ENCODE measurements at places on chromosomes 5 and 9. TPM values are rescaled to one million over a fixed set of nuclear protein-coding genes. Genes with fewer than 3 reads are reported as not detected.

PAM gene
- 61.6 TPM for total RNA-seq

SEC61B gene
- 40.4 TPM for total RNA-seq

KCNMB1 gene
- under 0.01 TPM for total RNA-seq

HACD4 gene
- total RNA-seq: 0.41 TPM

SPATA31E1 gene
- total RNA-seq: not detected

LCNL1 gene
- 0.82 TPM for total RNA-seq

TAS2R1 gene
- not detected for total RNA-seq

BARHL1 gene
- total RNA-seq: not detected

EQTN gene
- total RNA-seq: 1.6 TPM

THOC3 gene
- 42.0 TPM for total RNA-seq

GRM6 gene
- total RNA-seq: under 0.01 TPM

SHISAL2B gene
- total RNA-seq: not detected

ACTBL2 gene
- not detected for total RNA-seq

TAF11L13 gene
- not detected for total RNA-seq

SLC28A3 gene
- total RNA-seq: not detected

ENC1 gene
- total RNA-seq: 1,653 TPM

TMEFF1 gene
- 53.0 TPM for total RNA-seq

FOXI1 gene
- not detected for total RNA-seq

MCIDAS gene
- not detected for total RNA-seq

ELL2 gene
- 25.3 TPM for total RNA-seq

FRMPD1 gene
- 0.41 TPM for total RNA-seq

STKLD1 gene
- total RNA-seq: 1.2 TPM

UBE2QL1 gene
- 39.1 TPM for total RNA-seq

FGFR4 gene
- 1.2 TPM for total RNA-seq

PITX1 gene
- total RNA-seq: not detected

PSMD5 gene
- total RNA-seq: 31.0 TPM

TGFBI gene
- 4.9 TPM for total RNA-seq

TRIM23 gene
- total RNA-seq: 97.8 TPM

SLC36A2 gene
- not detected for total RNA-seq

IL4 gene
- total RNA-seq: not detected

CATSPER3 gene
- 0.82 TPM for total RNA-seq

DOCK2 gene
- 3.3 TPM for total RNA-seq
